ENCODE measurements at places on chromosomes 5 and 9.

DNA sequence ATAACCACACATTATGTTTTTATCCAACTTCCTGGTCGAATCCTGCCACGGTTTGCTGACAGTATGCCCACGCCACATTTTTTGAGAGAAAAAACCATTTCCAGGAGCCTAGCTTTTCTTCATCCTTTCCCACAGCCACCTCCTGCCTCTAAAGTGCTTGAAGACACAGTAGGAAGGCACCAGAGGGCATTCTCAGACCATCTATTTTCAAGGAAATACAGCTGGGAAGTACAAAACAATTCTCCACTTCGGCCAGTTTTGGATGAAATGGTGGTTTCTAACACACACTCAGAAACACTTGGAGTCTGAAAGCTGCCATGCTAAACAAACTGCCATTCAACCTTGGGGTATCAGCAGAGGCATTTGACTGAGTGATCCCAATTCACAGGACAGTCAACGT is 86.3 kb upstream of the RPS23 start:
- peak; percentile 21 for DNase-seq

DNA sequence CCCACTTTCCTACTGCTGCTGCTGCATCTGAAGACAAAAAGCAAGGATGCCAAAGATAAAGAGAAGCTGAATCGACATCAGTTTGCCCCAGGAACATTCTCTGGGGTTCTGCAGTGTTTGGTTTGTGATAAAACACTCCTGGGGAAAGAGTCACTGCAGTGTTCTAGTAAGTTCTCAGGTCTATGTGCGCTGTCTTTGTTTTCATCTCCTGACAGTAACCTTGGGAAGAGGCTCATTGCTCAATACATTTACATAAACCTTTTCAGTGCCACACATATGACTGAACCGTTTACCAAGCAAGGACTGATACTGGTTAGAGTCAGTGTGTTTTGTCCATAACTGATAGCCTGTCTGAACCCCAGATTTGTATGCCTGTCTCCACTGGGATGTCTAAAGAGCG is 232.1 kb downstream of the ARHGEF28 start:
- DNase-seq, result no peak

DNA sequence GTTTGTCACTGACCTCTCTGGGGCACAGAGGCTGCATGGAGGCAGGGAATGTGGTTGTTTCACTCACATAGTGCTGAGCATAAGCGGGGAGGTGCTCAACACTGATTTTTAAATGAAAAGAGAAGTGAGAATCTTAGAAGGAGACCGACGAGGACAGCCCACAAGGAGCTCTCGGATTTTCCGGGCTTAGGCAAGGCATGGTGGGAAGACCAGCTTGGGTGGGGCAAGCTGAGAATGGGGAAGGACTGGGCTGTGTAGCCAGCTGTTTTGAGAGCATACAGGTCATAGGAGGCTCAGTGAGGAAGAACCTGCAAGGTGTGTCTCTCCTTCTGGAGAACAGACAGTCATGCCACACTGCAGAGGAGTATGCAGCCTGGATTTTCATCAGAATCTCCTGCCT is 86.0 kb upstream of the TNFSF8 start:
- DNase-seq, result no peak

- peak; percentile 80 for DNase-seq
These were observed 937 bp upstream of the HMGCR start for GRCh38 chr5:75335952-75336614.

DNA sequence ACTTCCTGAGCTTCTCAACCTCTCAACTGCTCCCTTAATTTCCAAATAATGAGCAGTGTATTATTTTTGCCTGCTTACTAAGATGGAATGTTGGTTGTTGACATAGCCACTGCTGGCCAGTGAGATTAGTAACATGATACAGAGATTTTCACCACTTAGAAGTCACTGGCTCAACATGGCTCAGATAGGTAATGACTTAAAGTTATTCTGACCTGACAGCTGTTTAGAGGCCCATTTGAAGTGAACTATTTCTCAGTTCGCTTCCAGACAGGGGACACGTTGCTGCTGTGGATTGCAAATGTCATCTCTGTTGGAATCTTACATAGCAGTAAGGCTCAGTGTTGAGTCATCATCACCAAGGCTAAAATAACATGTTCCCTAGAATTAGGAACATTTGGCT is 490.2 kb downstream of the TLE4 start:
- no peak for DNase-seq

- DNase-seq, result no peak
These were observed 182.2 kb upstream of the ANKRD55 start for GRCh38 chr5:56415356-56415765.

DNA sequence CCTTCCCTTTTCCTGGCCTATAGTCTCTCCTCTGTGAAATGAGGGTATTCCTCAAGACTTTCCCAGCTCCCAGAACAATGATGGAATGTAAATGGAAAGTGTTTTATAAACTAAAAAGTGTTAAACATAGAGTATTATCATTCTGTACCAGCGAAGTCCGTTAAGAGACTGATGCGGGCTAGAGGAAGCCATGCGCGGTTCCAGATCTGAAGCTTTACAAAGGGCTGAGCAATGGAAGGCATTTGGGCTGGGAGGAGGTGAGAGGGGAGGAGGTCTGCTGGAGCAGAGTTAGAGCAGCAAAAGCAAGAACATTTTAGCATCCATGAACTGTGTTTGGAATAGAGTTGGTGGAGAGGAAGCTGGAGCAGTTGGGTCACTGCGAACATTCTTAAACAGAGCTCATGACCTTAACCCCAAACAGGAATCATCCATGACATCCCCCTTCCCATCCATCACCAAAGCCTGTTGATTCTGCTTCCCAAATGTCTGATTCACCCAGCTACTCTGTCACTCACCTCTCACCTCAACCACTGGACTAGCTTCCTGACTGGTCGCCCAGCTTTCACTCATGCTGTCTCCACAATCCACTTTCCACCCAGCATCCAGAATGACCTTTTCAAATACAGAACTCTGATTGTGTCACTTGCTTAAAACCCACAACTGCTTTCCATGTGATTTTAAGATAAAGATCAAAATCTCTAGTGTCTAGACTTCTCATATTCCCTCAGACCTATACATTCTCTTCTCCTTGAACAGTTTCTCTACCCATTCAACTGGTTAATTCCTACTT is 37.1 kb downstream of the CDK5RAP2 start:
- DNase-seq, result no peak

GRCh38 chr5:54226215-54226614 is 84.2 kb downstream of the ARL15 start:
- DNase-seq, result no peak

DNA sequence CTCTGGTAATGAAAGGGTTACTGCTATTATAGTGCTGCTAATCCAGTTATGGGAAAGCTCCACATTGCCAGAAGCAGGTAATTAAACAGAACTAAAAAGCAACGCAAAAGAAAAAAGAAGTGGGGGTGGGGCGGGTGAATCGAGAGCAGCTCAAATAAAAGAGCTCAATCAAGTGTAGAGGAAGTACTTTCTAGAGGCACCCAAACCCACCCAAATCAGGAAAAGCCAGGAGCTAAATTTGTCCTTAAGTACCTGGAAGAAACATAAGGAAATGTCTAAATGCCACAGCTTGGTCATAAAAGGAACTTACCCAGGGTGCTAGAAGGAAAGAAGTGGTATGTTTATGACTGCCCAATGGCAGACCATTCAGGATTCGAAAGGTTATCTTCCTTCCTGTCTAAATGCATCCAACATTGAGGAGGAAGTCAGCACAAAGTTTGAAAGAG is 2.4 kb upstream of the RNF145 start:
- no peak for DNase-seq

DNA sequence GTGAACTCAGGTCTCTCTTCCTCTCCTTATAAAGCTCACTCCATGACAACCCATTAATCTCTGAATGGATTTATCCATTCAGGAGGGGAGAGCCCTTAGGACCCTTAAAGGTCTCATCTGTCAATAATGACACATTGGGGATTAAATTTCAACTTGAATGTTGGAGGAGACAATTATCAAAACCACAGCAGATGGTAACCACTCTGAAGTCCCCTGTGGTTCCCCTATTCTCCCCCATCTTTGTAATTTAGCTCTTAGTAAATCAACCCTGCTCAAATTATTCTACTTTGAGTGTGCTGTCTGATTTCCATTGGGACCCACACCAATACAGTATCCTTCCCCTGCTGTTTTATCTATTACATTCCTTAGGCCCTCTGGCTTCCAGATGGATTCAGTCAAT is 72.0 kb upstream of the RAI14 start:
- peak; percentile 8 for DNase-seq

DNA sequence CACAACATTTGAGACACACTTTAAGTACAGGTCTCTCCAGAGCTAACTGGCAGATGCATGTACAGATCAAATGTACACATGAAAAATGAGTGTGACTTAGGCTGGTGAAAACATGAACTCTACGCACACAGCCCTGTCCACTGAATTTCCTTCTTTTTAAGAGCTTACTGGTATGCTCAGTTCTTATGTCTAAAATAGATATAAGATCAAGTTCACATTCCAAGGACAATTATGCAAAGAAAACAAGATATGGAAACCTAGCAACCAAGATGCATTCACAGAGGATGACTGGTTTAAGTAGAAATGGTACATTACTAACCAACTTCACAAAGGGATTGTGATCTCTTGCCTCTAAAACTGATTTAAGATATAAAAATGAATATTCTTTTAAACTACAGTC is 56.7 kb downstream of the TLE1 start:
- DNase-seq, result no peak

DNA sequence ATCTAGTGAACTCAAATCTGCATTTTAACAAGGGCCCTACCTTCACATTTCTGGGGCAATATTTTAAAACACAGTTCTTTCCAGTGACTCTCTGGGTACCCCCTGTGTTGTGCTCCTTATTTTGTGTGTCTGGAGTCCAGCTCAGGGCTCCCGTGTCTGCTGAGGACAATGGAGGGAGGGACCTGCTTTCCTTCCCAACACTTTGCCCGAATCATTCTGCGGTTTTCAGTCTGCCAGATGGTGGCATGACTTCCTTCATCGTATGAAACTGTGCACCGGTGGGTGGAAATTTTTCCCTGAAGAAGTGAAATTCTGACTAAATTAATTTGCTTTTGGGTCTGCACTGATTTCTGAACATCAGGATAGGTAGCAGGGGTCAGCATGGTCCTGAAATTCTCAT is 153.6 kb upstream of the CD180 start:
- DNase-seq, result peak; percentile 48

- DNase-seq, result no peak
These were observed 10.8 kb upstream of the CCDC152 start for GRCh38 chr5:42745856-42746255.

DNA sequence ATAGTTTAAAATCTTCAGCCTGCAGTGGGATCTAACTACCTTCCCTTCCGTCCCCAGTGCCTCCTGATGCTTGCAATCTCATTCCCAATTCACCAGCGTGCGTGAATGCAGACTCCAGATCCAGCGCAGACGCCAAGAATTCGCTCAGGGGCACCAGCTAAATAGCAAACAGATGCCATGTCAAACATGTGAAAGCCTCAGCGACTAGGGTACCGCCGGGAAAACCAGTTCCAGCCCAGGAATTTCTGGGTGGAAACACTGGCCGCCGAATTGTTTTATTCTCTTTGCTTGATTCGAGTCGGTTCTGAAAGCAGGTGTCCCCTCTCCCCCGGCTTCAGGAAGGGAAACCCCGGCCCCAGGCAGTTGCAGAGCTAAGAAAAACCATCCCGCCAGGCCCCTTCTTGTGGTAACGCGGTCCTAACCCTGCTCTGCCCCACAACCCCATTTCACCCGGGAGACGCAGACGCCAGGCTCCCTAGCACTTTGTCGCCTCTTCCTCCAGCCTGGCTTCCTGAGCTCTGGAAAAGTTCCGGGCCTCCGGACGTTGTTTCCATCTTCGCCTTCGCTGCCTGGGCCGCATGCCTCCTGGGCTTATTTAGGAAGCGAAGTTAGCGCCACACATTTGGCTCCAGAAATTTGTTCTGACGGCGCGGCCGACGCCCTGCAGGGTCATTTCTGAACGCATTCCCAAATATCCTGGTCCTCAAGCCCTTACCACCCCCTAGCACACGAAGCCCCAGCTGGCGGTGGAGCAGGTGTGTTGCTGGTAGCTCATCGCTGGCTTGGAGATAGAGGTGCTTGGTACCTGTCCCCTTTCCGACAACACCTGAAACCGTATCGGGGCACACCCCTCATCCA is 665 bp upstream of the LVRN start:
- DNase-seq, result no peak

- DNase-seq, result no peak
These were observed 1.3 kb upstream of the SLC44A1 start for GRCh38 chr9:105243015-105243686.

GRCh38 chr9:134652291-134653225 is 11.0 kb downstream of the COL5A1 start:
- DNase-seq, result no peak

DNA sequence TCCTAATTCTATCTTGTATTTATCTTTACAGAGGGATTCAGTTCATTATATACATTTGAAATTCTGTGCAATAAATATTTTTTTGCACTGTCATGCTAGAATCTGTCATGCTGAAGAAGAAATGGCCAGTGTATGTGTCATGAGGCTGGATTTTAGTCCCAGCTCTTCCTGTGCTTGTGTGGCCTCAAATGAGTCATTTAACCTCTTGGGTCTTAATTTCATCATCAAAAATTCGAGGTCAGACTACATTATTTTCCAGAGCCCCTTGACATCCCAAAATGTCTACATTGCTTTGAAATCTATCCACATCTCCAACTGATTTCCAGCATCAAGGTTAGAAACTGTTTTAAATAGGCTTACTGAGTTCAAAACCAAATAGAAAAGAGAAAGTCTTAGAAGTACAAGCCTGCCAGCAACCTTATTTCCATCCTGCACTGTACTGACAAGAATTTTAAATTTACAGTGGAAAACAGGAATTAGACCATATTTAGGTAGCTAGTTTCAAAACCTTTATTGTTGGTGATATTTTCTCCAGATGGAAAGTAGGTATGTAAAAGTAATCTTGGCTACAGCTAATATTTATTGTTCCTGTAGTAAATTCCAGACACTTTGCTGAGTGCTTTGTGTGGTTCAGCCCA is 96.7 kb upstream of the MAMDC2 start:
- DNase-seq, result no peak

- peak; percentile 23 for DNase-seq
These were observed 22.9 kb upstream of the NREP start for GRCh38 chr5:111779922-111780292.

DNA sequence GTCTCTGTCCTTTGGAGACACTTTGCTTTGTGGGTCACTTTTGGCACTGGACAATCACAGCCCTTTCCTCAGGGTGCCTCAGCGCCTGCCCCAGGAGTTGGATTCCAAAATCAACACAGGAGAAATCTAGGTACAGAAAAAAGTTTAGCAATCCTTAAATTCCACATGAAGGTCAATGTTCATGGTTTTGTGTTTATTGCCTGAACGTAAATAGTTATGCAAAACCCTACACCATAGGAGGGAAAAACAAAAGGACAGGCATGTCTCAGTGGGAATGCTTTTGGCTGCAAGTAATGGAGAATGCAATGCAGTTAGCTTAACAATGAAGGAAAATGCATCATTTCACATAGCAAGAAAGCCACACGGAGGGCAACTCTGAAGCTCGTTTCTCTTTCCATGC is 6.5 kb upstream of the HMCN2 start:
- DNase-seq, result no peak

DNA sequence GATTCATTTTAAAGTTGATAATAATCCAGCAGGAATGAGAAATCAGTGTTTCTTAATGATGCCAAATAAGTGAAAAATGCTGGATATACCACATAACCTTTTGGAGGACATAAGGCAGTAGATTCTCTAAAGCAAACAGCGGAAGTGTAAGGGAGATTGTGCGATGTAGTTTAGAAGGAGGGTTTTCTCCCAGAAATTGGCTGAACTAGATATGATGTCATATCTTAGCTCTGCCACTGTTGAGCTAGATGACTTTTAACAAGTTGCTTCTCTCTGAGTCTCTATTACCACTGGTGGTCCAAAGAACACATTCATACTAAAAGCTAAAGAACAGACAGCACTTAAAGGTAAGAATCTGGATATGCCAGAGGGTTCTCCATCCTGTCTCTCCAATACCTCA is 107.0 kb downstream of the NR6A1 start:
- DNase-seq, result no peak
